ENCODE measurements at places on chromosomes 4 and X. TPM values are rescaled to one million over a fixed set of nuclear protein-coding genes. Genes with fewer than 3 reads are reported as not detected.

Gene GPR173
- total RNA-seq: 1.3 TPM

Gene ABCG2
- total RNA-seq: 0.12 TPM

Gene XG
- total RNA-seq: not detected

Gene UGT2B15
- not detected for total RNA-seq

Gene RBMX2
- total RNA-seq: 34.4 TPM
